ENCODE measurements at places on chromosomes 12 and 14.

DNA sequence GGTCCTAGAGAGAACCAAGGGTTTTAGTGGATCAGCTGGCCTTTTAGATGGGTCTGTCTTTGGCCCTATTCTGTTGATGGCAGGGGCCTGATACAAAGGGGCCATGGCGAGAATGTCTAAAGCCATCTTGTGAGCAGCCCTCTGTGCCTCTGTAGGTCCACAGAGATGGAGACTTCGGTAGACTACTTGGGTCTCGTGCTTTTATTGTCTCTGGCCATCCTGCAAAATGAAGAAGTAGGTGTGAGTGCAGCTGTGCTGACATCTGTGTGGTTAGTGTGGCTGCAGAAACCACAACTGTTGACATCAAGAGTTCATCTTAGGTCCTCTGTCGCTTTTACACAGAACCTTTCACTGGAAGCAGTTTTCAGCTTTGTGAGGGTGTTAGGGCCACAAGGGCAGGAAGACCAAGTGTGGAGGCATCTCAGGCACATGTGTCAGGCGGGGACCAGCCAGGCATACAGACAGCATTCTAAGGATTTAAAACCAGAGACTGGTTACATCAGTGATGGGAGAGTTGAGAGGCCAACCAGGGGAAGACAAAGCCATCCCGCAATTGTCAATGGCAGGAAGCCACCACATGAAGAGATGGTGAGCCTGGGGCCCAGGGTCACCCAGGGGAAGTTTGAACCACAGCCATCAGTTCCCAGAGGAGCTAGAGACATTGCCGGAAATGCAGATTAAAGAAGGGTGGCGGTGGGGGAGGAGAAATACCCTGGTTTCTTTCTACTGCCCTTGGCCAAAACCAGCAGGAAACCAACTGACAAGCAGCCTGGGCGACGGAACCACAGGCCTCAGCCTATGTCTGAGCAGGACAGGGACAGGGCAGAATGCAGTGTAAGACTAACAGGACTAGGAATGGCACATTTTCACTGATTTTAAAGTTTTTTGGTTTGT, 13.0 kb upstream of the TPCN1 start:
- DNase-seq: no peak

- no peak for DNase-seq
Measured at GRCh38 chr12:112218150-112218549, 92.8 kb downstream of the TRAFD1 start.

DNA sequence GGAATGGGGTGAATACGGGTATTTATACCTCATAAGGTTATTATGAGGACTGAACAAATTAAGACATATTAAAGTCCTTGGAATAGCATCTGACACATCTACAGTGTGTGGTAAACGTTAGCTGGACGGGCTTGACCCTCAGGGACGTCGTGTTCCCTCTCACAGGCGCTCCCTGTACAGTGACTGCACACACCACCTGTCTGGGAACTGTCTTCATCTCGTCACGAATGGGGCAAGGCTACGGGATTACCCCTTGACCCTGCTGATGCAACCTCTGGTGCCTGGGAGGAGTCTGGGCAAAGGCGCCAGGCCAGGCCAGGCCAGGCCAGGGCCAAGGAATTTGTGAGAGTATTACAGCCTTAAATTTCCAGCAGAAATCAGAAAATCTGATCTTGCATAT, 191.1 kb downstream of the CALM1 start:
- DNase-seq: no peak

- DNase-seq: no peak
Measured at GRCh38 chr14:27242874-27243273, 645.0 kb upstream of the NOVA1 start.

- DNase-seq: no peak
Measured at GRCh38 chr14:94022532-94023411, 3.4 kb upstream of the OTUB2 start.

DNA sequence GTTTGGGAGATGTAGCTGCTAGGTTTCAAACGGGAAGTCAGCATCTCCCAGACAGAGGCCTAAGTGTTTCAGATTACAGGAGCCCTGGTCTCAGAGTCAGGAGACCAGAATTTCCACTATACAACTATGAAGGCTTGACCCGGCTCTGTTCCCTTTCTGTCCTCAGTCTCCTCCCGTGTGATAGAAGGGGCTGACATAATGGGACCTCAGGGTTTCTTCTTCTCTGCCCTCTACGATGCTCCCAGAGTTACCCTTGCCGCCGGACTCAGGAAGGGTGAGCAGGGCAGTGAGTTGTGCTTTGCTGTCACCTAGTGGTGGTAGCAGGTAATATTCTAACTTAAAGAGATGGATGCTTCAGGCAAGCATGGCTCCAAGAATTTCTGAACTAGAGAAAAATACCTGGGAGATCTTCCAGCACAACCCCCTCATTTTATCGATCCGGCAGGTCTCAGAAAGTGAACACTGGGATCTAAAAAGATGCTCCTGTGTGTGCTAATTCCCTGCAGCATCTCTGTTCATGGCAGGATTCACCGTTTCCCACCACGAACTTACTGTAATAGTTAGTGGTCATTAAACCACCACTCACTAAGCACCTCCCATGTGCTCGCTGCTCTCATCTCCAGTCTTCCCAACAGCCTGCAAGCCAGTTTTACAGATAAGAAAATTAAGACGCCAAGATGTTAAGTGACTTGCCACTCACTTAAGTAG, 84.4 kb downstream of the VWF start:
- DNase-seq: peak; percentile 39

GRCh38 chr14:71824816-71825215, 107.4 kb upstream of the RGS6 start:
- no peak for DNase-seq

DNA sequence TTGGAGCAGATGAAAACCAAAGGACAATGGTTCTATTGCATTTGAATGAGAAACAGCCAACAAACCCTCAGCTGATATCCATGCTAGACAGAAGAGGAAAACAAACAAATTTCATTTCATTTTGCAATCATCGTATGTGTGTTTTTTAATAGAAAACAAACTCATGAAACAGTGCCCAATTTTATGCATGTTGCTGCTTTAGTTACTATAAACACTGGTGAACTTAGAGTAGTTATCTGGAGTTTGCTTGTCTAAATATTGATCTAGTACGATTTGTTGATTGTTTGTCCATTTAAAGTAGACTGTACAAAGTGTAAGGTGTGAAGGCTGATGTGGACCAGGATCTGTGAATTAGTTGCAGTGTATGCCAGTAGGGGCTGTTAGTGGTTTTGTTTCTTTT, 166.6 kb downstream of the KITLG start:
- no peak for DNase-seq

DNA sequence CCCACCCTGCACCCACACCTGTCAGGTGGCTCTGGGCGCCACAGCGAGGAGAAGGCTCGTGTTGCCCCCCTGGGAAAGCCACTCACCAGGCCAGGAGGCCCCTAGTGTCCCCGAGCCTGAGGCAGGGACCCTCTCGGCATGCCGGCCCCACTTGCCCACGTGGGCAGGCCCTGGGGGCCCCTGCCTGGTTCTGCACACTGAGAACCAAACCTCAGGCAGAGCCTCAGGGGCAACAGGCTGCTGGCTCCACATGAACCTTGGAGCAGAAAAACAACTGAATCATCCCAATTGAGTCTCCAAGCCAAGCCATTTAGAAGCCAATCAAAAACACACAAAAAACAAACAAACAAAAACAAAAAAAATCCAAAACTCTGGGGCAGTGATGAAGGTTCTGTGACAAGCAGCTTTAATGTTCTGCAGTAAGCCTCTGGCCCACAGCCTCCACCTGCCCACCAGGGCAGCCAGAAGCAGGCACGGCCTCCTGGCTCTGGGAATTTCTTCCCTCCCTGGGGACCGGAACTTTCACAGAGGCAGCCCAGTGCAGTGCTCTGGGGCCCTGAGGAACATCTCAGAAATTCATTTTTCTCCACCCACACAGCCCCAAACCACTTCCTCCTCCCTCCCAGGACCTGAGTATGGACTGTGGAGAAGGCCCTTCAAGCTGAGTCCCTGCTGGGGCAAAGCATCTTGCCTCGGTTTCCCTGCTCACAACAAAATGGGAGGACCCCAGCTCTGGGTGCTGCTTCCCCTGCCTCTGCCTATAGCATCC, 90.2 kb downstream of the CHGA start:
- no peak for DNase-seq

DNA sequence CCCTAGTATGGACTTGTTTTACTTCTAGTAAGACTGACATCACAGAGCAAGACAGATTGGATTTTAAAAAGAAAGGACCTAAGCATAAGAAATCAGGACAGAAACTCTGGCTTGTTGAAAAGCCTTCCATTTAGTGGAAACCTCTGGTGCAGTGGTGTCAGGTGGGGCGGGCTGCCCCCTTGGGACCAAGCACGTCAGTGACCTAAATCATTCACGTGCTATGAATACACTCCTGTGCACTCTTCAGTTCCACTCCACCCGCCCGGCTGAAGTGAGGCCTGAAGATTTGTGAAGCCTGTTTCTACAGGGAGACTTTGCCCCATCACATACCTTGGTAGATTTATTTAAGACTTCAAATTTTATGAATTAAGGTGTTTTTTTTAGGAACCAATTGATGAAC, 58.2 kb upstream of the STRN3 start:
- DNase-seq: no peak

DNA sequence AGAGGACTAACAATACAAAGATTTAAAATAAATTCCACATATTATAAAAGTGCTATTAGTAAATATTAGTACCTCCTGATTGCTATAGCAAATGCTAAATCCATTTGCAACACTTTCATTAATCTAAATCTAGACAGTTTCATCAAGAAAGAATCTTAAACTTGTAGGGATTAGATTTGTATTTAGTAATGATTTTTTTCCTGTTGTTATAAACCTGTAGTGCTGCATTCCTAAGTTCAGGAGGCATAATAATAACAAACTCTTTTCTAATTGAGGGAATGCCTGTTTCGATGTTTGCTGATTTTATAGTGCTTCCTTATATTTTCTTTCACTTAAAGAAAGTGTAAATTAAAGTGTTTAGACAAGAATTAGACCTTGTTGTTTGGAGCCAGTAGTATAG, 166.1 kb downstream of the FOXA1 start:
- no peak for DNase-seq

- DNase-seq: peak; percentile 3
Measured at GRCh38 chr12:42299392-42300308, 26.2 kb downstream of the ZCRB1 start.
